NCI-H526 (cell line): ENCODE measurements at places on chromosomes 4 and X.

DNA sequence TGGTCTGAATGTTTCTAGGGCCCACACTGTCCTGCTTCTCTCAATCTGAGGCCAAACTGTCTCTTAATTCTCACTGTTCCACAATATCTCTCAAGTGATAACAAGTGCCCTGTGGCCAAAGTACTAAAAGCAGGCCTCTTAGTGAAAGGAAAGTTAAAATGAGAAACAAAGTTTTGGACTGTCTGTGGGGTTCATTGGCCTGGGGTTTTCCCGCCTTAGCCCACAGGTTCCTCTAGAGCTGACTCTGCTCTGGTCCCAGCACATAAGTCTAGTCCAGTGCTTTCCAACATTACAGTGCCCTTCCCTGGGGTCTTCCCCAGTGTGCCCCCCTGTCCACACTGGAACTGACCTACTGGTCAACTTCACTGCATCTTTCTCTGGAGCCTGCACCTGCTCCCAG is 6.3 kb downstream of the MAGEB1 start:
- no peak for DNase-seq

GRCh38 chr4:181793096-181793495 is 450.1 kb upstream of the TENM3 start:
- no peak for DNase-seq

- DNase-seq = peak; percentile 39
These were observed 637.6 kb downstream of the MID1IP1 start for GRCh38 chrX:39438603-39439602.

GRCh38 chr4:30454504-30454903 is 265.7 kb upstream of the PCDH7 start:
- no peak for DNase-seq

- peak; percentile 8 for DNase-seq
These were observed 512.2 kb downstream of the PDHA2 start for GRCh38 chr4:96352051-96352517.

DNA sequence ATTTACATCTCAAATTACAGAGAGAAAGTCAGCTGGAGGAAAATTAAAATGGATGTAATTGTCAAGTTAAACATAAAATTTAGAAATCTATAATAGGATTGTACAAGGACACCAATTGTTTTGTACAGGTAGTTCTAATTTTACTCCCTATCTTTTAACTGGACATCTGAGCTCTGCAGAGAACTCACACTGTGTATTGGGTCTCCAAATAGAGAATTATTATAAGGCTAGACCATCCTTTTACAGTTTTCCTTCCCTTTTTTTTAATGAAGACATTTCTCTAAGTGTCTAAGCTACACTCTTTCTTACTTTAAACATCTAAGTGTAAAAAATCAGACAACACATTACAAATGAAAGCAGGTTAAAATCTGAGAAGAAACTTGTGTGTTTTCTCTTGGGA is 78.4 kb upstream of the GC start:
- DNase-seq = no peak

- no peak for DNase-seq
These were observed 7.2 kb downstream of the P2RY8 start for GRCh38 chrX:1529756-1530155.

- DNase-seq = no peak
These were observed 154.0 kb downstream of the TMEM47 start for GRCh38 chrX:34503119-34503518.

DNA sequence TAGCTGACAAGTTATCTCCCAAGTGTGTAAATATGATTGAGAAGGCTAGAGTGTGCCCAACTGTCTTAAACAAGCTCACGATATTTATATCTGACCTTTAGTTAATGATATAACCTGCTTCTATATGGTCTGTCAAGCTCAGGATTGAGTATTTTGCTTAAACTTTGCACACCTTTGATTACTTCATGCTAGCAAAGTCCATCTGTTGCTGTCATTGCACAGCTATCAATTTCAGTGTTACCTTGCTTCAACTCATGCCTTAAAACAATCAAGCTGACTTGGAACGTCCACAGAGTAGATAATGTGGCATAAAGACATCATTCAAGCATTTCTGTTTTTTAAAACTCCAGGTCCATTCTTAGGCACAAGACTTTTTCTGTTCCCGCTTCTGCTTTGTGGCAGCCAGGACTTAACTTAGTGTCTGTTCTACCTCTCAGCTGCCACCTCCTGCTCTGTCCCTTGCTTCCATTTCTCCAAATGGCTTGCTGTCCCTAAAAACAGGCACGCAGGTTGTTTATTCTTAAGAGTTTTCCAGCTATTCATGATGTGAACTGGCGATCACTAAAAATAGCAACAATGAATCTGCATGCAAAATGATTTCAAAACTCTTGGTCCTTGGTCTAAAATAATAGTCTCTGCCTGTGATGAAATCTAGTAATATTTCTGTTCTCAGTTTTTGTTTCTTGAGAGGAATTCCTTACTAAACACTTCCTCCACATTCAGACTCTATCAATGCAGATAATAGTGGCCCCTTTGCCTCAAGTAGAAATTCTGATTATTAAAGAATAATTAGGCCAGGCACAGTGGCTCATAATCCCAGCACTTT is 16.3 kb upstream of the NEIL3 start:
- no peak for DNase-seq

DNA sequence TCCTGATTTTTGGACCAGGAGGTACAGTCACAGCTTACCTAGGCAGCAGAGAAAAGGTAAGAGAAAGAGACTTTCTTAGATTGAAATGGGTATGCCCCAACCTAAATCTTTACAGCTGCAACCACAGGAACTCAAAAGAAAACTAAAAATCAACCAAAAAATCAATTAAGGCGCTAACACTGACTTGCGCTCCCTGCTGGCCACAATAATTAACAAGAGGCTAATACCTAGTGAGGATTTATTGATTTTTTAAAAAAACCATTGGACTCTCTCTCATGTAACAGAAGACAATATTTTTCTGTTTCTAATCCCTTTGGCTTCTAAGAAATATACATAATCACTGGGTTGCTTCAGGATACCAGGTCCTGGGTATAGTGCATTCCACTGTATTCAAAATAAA is 153.9 kb upstream of the TENM3 start:
- no peak for DNase-seq

GRCh38 chr4:14582677-14583076 is 419.6 kb upstream of the CPEB2 start:
- DNase-seq = no peak

DNA sequence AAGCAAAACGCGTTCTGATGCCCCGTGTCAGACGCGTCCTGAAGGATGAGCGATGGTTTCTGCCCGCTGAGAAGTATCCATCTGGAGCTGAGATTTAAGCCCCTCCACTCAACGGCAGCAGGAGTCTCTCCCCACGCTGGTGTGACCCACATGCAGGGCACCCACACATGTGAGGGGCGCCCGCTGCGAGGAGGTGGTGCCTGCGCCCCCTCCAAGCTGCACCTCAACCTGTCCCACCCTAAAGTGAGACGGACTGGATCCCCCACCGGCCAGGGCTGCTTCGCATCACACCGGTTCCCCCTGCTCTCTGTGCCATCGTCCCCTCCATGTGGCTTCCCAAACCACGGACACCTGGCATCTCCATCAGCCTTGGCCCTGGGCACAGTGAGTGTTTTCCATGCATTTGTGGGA is 4.5 kb upstream of the PDE6B start:
- DNase-seq = no peak

DNA sequence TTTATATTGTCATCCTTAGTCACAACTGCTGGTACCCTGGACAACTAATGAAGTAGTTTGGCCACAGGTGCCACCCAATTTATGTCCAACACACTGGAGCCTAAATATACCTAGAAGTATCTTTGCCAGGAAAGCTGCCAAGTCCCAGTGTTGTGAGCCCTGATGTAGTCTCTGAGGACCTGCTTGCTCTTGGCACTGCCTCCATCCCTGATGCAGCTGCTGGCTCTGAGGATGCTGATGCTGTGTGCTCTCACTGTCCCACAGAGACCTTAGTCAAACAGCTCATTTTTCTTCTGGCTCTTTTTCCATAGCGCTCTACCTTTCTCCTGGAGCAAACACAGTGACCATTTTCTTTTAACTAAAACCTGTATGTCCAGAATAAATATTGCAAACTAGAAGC is 1535.4 kb upstream of the ADGRL3 start:
- DNase-seq = no peak

DNA sequence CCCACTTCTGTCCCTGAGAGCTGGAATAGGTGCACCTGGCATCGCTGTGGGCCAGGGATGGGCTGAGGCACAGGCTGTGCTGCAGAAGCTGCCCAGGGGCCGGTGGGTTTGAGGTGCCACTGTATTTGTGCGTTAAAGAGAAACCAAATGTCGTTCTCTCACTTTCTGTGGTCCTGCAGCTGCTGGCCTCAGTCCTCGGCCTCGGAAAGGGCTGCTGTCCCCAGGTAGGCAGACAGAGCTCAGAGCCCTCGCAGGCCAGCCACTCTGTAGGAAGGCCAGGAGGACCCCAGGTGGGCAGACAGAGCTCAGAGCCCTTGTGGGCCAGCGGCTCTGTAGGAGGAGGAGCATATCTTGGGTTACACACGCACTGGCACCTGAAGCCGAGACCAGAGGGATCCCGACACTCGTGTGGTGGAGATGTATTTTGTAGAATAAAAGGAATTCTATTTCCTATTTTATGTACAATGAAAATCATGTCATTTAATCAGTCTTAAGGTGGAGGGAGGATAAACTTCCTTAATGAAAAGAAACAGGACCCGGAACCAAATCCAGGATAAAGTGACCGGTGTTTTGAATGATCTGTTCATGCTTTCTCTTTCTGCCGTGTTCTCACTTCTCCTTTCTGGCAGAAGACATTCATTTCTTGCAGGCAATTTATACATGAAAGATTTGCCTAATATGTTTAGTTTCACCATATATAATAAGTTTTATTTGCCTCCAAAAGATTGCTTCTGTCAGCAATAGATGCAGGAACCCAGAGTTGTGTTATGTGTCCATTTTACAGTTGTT is 54.4 kb upstream of the HGFAC start:
- DNase-seq = no peak

DNA sequence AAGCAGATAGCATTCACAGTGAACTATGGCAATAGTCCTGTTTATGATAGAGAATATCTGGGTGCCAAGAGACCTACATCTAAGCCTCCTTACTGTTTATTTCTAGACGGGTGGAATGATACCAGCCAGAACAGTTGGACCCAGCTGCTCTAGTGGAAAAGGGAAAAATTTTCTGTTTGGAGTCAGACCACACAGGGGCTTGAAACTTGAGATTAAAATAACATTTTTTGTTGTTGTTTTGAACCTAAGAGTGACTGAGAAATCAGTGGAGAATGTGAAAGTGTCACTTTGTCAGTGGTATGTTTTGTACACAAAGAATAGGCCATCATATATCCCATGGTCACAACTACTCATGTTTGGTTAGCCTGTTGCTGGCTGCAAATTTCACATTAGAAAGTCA is 105.7 kb downstream of the AGTR2 start:
- DNase-seq = no peak

DNA sequence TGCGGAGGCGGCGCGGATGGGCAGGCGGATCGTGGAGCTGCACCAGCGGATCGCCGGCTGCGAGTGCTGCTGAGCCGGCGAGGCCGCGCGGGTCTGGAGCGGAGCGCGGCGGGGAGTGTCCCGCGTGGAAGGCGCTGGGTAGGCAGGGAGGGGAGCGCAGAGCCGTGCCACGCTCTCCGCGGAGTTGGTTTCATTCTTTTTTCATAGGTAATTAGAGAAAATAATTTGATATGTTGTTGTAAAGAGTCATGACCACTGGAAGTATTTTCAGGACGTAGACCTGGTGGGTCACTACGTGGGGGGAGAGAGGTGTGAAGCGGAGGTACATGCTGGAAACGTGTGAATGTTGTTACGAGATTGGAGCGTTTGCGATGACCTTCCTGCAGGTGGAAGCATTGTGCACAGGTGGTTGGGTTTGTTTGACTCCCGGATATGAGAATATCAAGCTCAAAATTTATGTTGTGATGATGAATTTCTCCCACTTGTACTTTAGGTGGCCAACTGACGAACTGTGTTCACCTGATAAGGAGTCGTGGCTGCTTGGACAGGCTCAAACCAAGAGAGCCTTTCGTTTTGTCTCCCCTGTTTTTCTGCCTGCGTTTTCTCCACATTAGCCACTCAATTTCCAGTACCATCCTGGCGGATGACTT is 19.1 kb upstream of the S100P start:
- peak; percentile 69 for DNase-seq

- DNase-seq = peak; percentile 3
These were observed 468 bp downstream of the GLA start for GRCh38 chrX:101407167-101407747.

DNA sequence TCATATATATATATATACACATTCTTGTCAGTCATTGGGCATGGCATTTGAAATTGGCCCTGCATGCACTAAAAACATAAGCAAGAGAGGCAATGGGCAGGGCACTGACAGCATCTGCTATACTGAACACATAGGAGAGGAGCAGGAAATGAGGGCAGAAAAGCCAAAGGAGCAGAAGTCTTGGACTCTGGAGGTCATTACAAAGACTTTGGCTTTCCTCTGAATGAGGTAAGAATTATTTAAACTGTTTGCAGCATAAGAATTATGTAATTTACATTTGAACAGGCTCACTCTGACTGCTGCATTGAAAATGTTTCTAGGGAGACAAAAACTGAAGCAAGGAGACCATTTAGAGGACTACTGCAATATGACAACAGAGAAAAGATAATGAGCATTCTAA is 396.5 kb downstream of the PRDM5 start:
- DNase-seq = no peak

DNA sequence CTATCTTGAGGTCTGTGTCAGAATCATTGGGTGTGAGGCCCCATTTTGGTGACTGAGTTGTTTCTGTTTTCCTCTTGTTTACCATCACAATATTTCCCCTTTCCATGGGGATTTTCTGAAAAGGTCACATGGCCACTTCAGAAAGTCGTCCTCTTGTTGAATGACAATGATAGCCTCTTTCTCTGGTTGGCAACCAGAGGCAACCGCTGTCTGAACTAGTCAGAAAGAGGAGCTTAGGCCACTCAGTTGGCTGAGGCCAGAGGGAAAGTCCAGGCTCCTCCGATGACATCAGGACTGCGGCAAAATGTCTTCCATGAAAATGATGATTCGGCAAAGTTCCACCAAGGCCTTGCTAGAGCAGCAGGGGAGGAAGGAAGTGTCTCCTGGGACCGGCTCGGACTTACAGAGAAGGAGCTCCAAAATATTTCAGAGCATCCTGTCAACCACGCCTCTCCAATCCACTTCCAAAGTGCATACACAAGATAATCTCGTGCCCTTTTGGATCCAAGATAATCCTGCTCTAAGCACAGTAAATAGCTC is 19.1 kb upstream of the RBM47 start:
- no peak for DNase-seq

DNA sequence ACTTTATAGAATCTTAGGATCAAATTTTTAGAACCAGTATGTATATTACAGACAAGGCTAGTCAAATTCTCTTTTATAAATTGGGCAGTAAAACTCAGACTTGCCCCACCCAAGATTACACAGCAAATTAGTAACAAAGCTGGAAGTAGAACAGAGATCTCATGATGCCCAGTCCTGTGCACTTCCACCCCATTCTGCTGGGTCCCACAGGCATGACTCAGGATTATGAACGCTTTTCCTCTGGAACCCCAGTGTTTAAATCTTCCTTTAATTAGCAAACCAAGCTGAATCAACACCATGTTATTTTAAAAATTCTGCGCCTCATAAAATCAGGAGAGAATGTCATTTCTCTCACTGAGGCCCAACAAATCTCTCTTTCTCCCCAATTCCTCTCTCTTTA is 1.5 kb upstream of the IL13RA2 start:
- DNase-seq = no peak

GRCh38 chrX:13598877-13599276 is 29.5 kb downstream of the EGFL6 start:
- DNase-seq = no peak
